Esophagus squamous epithelium (tissue), 5 donors: ENCODE measurements at places on chromosomes 11 and 22.

- no peak for DNase-seq
Measured at GRCh38 chr11:66189031-66189745, 79.3 kb upstream of the RAB1B start.

DNA sequence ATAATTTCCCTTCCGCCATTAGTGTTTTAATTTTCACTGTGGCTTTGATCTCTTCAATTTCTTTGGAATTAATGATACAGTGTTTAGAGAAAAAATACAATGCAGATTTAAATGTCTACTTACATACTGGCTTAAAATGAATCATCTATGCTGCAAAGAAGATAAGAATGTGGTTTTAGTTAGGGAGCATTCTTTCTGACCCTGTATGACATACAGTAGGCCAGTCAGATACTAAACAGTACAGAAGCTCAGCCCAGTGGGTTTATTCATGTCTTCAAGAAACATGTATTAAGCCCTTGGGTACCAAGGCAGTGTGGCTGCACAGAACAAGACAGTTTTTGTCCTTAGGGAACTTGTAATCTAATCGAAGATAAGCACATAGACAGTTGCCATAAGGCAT, 268.8 kb downstream of the DDX10 start:
- DNase-seq, result no peak

DNA sequence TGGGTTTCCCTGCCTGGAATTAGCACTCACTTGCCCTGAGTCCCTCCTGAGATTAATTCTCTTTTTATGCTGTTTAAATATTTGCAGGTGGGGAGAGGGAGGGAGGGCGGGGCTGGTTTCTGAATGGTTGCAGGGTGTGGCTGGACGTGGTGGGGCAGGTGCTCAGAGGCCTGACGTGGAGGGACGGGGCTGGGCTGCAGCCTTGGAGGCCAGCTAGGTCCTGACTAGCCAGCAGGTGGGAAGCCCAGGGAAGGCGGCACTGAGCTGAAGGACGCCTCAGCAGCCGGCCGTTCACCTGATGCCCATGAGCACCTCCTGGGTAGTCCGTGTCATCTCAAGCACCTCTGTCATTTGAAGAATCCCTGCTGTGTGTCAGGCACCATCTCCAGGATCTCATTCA, 21.3 kb downstream of the SGSM1 start:
- DNase-seq, result no peak

DNA sequence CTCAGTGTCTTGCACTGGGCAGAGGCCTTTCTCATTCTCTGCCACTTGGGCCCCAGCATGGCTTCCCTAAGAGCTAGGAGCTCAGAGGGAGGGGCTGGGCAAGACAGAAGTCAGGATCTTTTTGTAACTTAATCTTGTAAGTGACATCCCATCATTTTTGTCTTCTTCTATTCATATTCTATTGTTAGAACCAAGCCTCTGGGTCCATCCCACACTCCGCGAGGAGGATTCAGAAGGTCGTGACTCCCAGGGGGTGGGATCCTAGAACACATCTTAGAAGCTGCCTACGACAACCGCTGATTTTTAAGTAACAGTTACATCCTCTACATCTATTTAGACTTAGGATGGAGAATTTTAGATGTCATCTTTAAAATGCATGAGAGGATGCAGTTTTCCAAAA, 1.5 kb upstream of the IL17RA start:
- no peak for DNase-seq

GRCh38 chr22:42301077-42301741, 30.8 kb upstream of the TCF20 start:
- DNase-seq, result no peak

- no peak for DNase-seq
Measured at GRCh38 chr22:49587987-49588386, 239.7 kb downstream of the BRD1 start.

GRCh38 chr22:42357221-42357620, 75.0 kb downstream of the NFAM1 start:
- no peak for DNase-seq

- DNase-seq, result no peak
Measured at GRCh38 chr11:63918507-63919191, 1.7 kb upstream of the RCOR2 start.

DNA sequence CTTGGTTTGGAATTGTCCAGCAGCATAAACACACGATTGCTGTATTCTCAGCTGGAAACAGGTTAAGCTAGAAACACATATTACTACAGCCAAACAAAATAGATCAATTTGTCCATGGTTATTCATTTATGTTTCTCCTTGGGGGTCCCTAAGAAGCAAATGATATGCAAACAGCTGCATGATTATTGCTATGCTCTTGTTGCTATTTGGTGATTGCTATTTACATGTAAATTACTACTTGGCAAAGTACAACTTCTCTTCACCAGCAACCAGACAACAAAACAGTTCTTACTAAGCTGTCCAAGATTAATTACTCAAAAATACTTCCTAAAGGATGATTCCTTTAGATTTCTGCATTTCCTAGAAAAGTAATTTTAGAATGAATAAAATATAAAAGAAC, 567.9 kb upstream of the ARHGAP42 start:
- no peak for DNase-seq

DNA sequence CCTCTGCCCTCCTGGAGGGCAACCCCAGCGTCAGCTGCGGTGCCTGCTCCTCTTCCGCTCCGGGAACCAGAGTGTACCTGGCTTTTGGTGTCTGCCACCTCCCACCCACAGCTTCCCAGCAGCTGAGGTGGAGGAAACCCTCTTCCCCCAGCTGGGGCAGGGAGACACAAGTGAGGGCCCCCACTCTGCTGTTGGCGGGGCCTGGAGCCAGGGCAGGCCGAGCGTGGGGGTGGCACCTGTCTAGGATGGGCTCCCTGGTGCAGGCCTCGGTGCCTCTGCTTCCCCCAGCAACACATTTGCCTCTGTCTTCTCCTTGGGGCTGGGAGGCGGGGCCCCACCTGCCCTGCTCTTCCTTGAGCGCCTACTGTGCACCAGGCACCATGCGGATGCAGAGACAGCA, 6.4 kb downstream of the OSM start:
- no peak for DNase-seq

DNA sequence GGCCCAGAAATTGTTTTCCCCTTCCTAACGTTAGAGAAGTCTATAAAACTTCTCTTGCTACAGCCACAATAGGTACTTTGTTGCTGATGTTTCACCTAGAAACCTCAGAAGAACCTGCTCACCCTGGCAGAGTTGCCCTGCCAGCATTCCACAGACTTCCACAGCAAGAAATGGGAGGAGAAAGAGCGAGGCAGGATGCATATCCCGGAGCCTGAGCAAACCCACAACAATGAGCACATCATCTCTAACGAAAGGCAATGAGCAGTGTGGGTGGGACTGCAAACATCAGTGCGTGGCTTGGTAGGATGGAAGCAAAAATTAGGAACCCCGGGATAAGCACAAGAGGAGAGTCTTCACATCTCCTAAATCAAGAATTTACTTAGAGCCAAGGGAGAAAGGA, 892.3 kb downstream of the OPCML start:
- no peak for DNase-seq

- no peak for DNase-seq
Measured at GRCh38 chr22:36405671-36406538, 18.1 kb upstream of the MYH9 start.

- no peak for DNase-seq
Measured at GRCh38 chr11:72314600-72315392, 70.8 kb upstream of the PHOX2A start.

- no peak for DNase-seq
Measured at GRCh38 chr11:8375460-8375859, 111.8 kb upstream of the LMO1 start.

- no peak for DNase-seq
Measured at GRCh38 chr11:26891501-26891900, 102.4 kb upstream of the FIBIN start.

DNA sequence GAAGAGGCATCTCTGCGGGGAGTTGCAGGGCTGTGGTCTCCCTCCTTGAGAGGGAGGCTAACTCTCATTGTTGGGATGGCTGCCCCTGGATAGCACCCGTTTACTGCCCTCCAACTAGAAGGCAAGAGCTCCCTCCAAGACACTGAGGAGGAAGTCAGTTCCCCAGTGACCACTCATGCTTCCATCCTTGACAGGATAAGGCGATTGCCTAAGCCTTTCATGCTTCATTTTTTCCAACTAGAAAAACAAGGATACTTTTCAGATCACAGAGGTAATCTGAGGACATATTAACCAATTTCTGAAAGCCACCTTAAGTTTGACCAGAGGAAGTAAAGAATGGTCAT, 186.6 kb downstream of the MAML2 start:
- no peak for DNase-seq

DNA sequence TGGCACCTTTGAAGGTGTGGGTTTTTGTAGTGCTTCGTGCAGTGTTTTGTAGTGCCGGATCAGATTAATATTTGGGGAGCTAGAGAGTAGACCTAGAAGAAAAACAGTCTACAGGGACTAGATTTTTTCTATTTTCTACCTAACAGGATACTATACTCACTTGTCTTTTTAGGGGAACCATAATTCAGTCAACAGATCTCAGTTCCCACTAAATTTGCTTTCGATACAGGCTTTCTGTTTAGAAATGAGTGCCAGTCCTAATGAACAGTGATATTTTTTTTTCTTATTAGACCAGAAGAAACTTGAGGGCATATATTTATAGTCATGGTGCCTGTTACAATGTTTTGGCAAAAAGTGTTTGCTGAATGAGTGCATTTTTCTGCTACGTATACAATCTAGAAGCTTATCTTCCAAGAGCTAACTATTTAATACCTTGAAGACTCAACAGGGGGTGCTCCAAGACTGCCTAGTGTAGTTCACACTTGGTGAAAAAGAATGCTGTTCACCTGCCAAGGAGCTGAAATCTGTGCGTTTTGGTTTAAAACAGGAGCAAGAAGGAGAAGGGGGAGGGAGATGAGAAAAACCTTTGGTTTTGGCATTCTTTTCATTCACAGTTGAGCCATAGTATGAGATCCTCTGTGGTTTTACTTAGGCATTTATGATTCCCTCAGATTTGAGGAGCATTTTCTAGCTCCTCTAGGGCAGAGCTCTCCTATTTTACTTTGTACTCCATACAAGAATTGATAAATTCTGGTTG, 44.9 kb upstream of the VSTM5 start:
- DNase-seq, result no peak

- no peak for DNase-seq
Measured at GRCh38 chr22:21568347-21569075, 997 bp downstream of the UBE2L3 start.

GRCh38 chr11:116544721-116545120, 228.1 kb downstream of the BUD13 start:
- DNase-seq, result no peak

DNA sequence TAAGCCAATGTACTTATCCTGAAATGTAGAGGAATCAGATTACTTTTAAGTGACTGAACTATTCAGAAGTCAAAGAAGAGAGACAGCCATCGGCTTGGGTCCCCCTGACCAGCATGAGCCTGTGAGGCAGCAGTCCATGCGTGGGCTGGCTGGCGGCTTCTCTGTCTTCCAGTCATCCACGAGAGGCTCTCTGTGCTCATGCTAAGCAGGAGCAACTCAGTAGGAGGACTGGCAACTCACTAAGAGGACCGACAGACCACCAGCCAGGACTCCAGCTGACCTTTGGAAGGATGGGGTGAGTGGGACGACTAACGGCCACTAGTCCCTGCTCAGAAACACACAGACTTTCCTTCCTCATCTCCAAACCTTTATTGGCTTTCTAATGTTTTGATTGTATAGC, 43.6 kb downstream of the ARFGAP3 start:
- no peak for DNase-seq

GRCh38 chr11:11755871-11756270, 85.9 kb upstream of the USP47 start:
- no peak for DNase-seq

DNA sequence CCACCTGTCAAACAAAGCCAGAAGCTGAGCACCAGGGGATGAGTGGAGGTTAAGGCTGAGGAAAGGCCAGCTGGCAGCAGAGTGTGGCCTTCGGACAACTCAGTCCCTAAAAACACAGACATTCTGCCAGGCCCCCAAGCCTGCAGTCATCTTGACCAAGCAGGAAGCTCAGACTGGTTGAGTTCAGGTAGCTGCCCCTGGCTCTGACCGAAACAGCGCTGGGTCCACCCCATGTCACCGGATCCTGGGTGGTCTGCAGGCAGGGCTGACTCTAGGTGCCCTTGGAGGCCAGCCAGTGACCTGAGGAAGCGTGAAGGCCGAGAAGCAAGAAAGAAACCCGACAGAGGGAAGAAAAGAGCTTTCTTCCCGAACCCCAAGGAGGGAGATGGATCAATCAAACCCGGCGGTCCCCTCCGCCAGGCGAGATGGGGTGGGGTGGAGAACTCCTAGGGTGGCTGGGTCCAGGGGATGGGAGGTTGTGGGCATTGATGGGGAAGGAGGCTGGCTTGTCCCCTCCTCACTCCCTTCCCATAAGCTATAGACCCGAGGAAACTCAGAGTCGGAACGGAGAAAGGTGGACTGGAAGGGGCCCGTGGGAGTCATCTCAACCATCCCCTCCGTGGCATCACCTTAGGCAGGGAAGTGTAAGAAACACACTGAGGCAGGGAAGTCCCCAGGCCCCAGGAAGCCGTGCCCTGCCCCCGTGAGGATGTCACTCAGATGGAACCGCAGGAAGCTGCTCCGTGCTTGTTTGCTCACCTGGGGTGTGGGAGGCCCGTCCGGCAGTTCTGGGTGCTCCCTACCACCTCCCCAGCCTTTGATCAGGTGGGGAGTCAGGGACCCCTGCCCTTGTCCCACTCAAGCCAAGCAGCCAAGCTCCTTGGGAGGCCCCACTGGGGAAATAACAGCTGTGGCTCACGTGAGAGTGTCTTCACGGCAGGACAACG, 11.7 kb downstream of the CXCR5 start:
- DNase-seq, result no peak

- DNase-seq, result no peak
Measured at GRCh38 chr11:9972989-9973388, 309.1 kb downstream of the SWAP70 start.

DNA sequence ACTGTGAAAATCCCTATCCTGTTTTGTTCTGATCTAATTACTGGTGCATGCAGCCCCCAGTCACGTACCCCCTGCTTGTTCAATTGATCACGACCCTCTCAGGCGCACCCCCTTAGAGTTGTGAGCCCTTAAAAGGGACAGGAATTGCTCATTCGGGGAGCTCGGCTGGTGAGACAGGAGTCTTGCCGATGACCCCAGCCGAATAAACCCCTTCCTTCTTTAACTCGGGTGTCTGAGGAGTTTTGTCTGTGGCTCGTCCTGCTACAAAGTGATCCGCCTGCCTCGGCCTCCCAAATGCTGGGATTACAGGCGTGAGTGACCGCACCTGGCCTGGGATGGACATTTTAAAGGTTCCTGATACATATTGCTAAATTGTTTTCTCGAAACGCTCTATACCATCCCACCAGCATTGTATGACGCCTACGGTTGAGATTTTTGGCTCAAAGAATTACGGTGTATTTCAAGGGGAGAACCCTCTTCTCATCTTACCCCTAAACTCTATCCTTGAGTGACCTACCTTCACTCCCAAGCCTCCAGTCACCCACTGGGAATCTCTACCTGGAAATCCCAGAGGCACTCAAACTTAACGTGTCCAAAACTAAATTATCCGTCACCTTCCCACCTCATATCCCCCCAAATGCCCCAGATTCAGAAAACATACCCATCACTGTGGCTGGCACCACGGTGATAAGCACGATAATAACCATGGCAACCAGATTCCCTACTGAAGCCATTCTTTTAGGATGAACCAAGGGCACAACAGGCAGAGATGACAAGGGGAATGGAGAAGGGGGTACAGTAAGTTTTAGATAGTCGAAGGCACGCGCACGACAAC, 789 bp upstream of the POLA2 start:
- no peak for DNase-seq

GRCh38 chr22:49525801-49526535, 301.7 kb downstream of the BRD1 start:
- DNase-seq, result no peak

- DNase-seq, result no peak
Measured at GRCh38 chr11:61609980-61610366, 29.1 kb upstream of the SYT7 start.
